NCI-H2171 treated with DMSO at 0.1 percent for 48 hours (cell line): ENCODE measurements at places on chromosomes 1 and 21.

DNA sequence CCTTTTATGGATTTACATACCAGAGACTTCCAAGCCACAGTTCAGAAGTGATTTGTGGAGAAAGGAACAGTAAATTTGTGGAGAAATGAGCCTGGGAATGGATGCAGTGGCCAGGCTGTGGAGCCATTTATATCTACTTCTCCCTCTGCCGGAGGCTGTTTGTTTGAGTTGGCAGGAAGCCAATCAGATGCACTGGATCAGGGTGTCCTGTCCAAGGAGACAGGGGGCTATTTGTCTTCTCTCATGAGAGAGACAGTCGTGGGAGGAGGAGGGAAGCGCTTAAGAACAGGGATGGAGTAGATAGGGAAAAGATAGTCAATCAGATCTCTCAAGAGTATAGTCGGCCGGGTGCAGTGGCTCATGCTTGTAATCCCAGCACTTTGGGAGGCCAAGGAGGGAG is 2.8 kb upstream of the HAPLN2 start:
- DNase-seq, result no peak

DNA sequence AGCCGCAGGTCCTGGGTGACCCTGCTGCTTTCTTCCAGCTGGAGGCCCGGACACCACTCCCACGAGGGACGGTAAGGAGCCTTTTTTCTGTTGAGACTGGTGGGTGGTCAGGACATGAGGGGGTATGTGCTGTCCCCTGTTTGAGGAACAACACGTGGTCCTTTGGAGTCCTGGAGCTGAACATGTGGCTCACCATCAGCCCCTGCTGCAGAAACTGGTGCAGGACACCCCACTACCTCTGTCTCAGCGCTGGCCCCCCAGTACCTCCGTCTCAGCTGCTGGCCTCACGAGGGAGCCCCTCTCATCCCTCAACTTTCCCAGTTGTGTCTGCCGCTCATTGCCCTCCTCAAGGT is 34.7 kb downstream of the SLC19A1 start:
- DNase-seq, result no peak

- DNase-seq, result peak; percentile 33
Measured at GRCh38 chr1:165152727-165153126, 203.8 kb downstream of the LMX1A start.

- no peak for DNase-seq
Measured at GRCh38 chr1:53902235-53903138, 8.5 kb downstream of the DIO1 start.

DNA sequence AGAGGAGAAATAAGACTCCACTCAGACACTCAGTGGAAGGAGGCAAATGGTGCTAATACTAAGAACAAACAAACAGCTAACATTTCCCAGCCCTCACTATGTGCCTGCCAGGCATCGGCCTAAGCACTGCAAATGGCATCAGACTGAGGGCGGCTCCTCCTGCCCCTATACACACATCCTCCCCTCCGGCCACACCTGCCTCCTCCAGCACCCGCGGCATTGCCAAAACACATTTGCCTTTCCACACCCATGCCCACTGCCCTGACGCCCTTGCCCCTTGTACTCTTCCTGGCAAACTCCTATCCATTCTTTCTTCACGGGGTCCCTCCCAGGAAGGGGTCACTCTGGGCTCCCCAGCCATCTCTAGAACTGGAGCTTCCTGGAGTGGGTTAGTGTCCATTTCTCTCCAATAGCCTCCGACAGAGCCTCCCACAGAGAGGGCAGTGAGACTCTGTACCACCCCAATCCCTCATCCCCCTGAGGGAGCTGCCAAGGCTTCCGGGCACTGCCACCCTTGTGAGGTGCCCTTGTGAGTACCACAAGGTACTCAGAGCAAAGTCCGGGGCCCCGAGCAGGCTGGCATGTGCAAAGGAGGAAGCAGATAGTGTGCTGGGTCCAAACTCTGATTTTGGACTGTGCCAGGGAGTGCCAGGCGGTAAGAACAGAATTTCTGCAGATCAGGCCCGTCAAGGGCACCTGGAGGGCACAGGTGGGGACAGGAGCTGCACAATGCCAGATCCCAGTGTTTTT is 959 bp downstream of the AKR7A3 start:
- no peak for DNase-seq
